ENCODE measurements at places on chromosomes 4 and X. TPM values are rescaled to one million over a fixed set of nuclear protein-coding genes. Genes with fewer than 3 reads are reported as not detected.

- no peak for DNase-seq
Measured at GRCh38 chr4:147581606-147582350, 35.4 kb upstream of the TMEM184C start.

- no peak for DNase-seq
Measured at GRCh38 chr4:6049985-6050384, 31.8 kb upstream of the C4orf50 start.

DNA sequence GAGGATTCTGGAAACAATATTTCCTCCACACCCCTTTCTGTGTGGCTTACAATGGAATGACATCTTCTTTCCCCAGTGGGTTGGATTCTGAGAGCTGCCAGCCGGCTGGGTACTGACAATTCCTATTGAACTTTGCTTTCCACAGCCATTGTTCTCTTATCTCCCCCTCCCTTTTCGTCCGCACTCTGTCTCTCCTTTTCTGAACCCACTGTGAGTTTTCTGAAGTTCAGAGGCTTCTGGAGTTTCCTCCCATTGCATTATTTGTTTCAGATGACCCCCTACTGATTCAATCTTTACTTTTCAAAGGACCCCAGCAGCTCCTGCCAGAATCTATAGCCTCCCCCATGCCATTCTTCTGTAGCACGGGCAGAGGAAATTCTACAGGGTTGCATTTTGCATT is 10.4 kb downstream of the SMPX start:
- DNase-seq, result no peak

- DNase-seq, result no peak
Measured at GRCh38 chr4:108280072-108280471, 111.3 kb upstream of the LEF1 start.

GRCh38 chr4:162485486-162485885 is 321.7 kb upstream of the FSTL5 start:
- DNase-seq, result no peak

DNA sequence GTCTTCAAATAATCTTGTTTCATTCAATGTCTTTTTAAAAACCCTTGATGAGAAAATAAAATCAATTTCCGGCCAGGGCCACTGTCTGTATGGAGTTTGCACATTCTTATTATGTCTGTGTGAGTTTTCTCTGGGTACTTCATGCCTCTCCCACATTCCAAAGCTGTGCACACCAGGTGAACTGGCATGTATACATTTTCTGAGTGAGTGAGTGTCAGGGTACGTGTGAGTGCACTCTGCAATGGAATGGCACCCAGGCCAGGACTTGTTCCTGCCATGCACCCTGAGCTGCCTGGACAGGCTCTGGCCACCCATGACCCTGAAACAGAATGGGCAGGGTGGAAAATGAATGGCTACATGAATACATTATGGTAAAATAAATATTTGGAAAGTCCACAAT is 61.3 kb downstream of the UBE2NL start:
- no peak for DNase-seq

DNA sequence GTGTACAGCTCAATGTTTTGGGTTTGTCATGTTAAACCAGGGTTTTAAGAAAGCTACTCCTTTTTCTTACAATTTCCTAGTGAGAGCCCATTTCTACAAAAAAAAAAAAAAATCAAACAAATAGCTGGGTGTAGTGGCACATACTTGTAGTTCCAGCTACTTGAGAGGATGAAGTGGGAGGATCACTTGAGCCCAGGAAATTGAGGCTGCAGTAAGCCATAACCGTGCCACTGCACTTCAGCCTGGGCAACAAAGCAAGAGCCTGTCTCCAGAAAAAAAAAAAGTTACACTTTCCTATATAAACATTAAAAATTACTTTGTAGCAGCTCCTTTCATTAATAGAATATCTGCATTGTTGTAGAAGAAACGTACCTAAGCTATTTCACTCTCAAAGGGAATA is 166.7 kb downstream of the HS6ST2 start:
- no peak for DNase-seq

GRCh38 chr4:116202524-116202923 is 882.9 kb downstream of the TRAM1L1 start:
- no peak for DNase-seq

GPR50 gene
- not detected for total RNA-seq

CSAG2 gene
- not detected for total RNA-seq

EXOC1L gene
- total RNA-seq, result not detected
